ENCODE measurements at places on chromosomes 16 and 17.

- DNase-seq, result peak; percentile 95
Measured at GRCh38 chr17:17206124-17206912, at the start of gene PLD6. Gene PLD6, minus strand, starts transcription at chr17:17206333. Its CDS starts 47 bp downstream, at chr17:17206286.

GRCh38 chr17:550041-550398 is 164.6 kb downstream of the VPS53 start:
- no peak for DNase-seq

DNA sequence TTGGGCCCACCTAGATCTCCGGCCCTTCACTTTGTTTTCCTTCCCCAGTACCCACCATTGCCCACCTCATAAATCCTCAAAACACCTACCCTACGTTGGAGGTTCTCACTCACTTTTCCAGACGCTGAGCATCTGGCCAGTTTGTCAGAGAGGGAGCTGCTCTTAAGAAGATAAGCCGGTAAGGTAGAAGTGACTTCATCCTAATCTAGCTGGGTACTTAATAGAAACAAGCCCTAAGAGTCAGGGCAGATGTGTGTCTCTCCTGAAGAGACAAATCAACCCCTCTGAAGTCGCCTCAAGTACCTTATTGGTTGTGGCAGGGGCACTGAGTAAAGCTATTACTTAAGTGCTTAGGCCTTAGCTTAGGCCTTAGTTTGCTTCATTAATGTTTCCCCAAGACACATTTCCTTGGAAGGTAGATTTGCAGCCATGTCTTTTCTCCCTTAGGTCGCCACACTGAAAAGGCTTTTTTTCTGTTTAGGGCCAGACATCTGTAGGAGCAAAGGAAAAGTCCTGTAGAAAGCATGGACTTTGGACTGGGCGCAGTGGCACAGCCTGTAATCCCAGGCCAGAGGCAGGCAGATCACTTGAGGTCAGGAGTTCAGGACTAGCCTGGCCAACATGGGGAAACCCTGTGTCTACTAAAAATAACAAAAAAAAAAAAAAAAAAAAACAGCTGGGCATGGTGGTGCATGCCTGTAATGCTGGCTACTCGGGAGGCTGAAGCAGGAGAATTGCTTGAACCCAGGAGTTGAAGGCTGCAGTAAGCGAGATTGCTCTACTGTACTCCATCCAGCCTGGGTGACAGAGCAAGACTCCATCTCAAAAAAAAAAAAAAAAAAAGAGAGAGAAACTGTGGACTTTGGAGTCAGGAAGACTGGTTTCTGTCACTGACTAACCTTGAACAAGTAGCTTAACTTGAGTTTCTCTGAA is 1.0 kb downstream of the TACO1 start:
- DNase-seq, result no peak

DNA sequence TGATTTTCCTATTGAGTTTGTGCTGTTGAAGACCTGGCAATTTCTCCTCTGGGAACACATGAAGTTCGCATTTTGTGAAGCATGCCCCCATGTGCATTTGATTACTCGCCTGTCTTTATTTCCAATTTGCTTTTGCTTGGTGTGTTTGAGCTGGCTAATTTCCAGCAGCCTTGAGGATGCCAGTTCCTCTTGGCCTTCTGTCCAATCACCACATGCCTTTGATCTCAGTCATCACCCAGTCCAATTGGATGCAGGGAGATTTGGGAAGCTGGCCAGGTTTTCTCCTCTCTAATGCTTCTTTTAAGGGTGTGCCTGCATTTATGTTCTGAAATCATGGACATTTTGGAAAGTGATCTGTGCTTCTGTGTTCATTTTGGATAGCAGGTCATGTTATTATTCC is 3.8 kb upstream of the TMEM100 start:
- no peak for DNase-seq

GRCh38 chr17:7419819-7420610 is at the start of gene SPEM1:
Gene SPEM1, plus strand, starts transcription at chr17:7420324. Its CDS starts 61 bp downstream, at chr17:7420385.
- no peak for DNase-seq

DNA sequence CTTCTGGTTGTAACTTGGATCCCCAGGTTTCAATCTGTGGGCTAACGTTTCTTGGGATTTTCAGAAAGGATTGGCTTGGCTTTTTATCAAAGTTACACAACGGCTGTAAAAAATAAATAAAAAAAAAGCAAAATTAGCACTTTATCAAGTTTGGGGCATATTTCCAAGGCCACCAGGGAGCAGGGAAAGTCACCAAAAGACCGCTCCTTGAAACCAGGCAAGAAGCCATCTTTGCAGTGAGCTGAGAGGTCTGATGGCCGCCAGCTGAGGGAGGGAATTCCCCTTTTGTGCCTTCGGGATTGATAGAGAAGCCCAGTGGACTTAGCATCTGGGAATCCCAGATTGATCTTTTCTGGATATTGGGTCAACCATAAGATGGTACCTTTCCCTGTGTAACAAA is 192.2 kb downstream of the WWOX start:
- no peak for DNase-seq

GRCh38 chr17:40177275-40177874 is at the start of gene RAPGEFL1:
Gene RAPGEFL1, plus strand, starts transcription at chr17:40177470. Its CDS starts 392 bp downstream, at chr17:40177862.
- peak; percentile 86 for DNase-seq

- DNase-seq, result no peak
Measured at GRCh38 chr17:17067257-17067656, 25.0 kb downstream of the MPRIP start.

GRCh38 chr17:61464130-61464842 is 12.1 kb downstream of the TBX4 start:
- no peak for DNase-seq

DNA sequence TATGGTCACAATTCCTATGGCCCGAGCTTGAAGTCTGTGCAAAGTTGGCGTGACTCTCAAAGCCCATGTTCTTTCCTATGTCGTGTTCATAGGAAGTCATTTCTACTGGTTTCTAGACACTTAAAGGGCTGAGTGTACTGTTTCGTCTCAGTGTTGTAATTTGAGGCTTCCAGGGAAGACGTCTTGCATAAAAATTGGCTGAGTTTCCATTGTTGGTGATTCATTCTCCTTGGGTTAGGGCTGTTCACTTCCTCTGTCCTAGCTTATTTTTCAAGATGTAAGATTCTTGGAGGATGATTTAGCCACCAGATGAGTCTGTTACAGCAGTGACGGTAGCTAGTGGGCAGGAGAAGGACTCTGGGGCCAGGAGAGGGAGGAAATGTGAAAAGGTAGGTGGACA is 43.1 kb downstream of the PIK3R5 start:
- no peak for DNase-seq

- DNase-seq, result no peak
Measured at GRCh38 chr16:8481810-8482209, 108.5 kb downstream of the TMEM114 start.

DNA sequence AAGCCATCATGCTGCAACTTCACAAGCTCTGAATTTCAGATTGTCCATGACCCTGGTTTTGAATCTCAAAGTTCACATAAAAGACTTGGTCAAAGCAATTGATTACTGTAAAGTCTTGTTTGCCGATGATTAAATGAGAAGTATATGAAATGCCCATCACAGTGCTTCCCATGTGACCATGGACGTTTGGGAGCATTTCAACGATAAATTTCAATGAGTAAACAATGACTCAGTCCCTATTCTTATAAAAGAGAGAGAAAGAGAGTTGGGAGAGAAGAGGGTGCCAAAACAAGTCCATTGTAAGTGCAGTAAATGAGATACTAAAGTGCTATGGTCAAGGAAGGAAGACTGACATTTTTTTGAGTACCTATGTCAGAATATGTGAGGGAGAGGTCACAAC is 276.9 kb downstream of the SOX9 start:
- no peak for DNase-seq

DNA sequence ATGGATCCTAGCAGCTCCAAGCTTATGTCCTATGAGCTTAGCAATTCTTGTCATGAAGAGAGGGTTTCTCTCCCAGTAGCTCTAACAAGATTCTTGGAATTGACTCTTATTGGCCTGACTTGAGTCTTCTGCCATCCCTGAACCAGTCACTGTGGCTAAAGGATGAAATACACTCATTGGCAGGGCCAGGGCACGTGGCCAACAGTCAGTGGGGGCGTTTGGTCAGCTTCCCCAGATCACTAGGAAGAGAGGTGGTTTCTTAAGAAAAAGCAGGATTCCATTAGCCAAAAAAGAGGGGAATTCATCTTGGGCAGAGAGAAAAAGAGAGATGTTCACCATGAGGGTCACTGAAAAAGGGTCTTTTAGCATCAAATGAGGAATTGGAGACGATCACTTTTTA is 363.2 kb downstream of the SNX29 start:
- no peak for DNase-seq
